Activated T-cell treated with anti-CD3 and anti-CD28 coated beads, Interleukin-2, amount 50 U/mL, for 72 hours (primary cell): ENCODE measurements at places on chromosomes 3 and 15. TPM values are rescaled to one million over a fixed set of nuclear protein-coding genes. Genes with fewer than 3 reads are reported as not detected.

CLSTN2 gene
- total RNA-seq: not detected

HYAL3 gene
- 6.7 TPM for total RNA-seq

EPHA3 gene
- 0.35 TPM for total RNA-seq

DUOX1 gene
- 0.34 TPM for total RNA-seq

DNA sequence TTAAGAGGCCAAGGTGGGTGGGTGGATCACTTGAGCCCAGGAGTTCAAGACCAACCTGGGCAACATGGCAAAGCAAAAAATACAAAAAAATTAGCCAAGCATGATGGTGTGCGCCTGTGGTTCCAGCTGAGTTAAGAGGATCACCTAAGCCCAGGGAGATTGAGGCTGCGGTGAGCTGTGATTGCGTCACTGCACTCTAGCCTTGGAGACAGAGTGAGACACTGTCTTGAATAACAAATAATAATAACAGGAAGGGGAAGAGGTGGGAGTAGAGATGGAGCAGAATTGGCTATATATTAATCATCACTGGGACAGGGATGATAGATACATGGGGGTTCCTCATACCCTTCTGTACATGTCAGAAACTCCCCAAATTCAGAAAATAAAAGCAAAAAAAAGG, 23.8 kb upstream of the NMB start:
- H3K36me3 ChIP-seq: peaks cover 18% of the 10 kb centered on the region
- peak overlapping the region; percentile 36 for H3K4me3 ChIP-seq
- peak overlapping the region; percentile 65 for H3K27ac ChIP-seq
- peak; percentile 28 for DNase-seq

DNA sequence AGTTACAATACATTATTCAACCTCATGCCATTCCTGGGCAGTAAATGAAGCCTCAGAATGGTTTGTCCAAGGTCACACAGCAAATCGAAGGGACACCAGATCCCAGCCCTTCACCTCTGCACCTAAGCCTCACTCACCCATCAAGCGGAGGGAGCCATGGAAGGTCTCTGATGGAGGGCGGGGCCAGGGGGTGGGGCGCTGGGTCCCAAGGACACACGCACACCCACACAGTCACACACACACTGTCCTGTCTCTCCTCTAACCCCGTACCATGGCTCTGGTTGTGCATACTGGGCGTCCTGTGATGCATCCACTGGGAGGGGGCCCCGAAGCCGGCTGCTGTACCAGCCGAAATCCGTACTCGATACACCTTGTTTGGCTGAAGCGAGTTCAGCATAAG, 15.3 kb upstream of the IGDCC3 start:
- H3K27me3 ChIP-seq: peaks cover 52% of the 10 kb centered on the region
- peaks cover 11% of the 10 kb centered on the region for H3K4me1 ChIP-seq
- no peak overlapping the region for H3K4me3 ChIP-seq
- no peaks in the 10 kb centered on the region for H3K36me3 ChIP-seq
- H3K27ac ChIP-seq: no peak overlapping the region

GRCh38 chr3:113285226-113285625, 73.9 kb downstream of the BOC start:
- H3K4me1 ChIP-seq: peaks cover 9% of the 10 kb centered on the region
- no peak for DNase-seq
- H3K27me3 ChIP-seq: no peaks in the 10 kb centered on the region
- no peak overlapping the region for H3K27ac ChIP-seq

GRCh38 chr3:157572559-157573270, 69.5 kb upstream of the VEPH1 start:
- DNase-seq: peak; percentile 49
- no peak overlapping the region for H3K4me3 ChIP-seq
- no peaks in the 10 kb centered on the region for H3K4me1 ChIP-seq
- H3K36me3 ChIP-seq: no peaks in the 10 kb centered on the region
- H3K27me3 ChIP-seq: peaks cover 7% of the 10 kb centered on the region

DNA sequence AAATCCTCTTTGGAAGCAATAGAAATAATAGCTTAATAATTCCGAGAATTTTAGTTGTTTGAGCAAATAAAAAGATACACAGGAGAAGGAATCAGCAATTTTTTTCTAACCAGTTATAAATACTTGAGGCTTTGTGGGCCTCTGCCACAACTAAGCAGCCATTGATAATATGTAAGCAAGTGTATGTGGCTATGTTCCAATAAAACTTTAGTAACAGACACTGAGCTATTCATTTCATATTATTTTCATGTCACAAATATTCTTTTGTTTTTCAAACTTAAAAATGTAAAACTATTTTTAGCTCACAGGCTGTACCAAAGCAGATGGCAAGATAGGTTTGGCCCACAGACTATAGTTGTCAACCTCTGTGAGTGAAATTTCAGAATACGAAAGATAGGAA, 85.7 kb downstream of the MSL2 start:
- no peak for DNase-seq
- H3K4me3 ChIP-seq: no peak overlapping the region
- H3K4me1 ChIP-seq: peaks cover 16% of the 10 kb centered on the region
- H3K36me3 ChIP-seq: no peaks in the 10 kb centered on the region
- peaks cover 9% of the 10 kb centered on the region for H3K27me3 ChIP-seq

DNA sequence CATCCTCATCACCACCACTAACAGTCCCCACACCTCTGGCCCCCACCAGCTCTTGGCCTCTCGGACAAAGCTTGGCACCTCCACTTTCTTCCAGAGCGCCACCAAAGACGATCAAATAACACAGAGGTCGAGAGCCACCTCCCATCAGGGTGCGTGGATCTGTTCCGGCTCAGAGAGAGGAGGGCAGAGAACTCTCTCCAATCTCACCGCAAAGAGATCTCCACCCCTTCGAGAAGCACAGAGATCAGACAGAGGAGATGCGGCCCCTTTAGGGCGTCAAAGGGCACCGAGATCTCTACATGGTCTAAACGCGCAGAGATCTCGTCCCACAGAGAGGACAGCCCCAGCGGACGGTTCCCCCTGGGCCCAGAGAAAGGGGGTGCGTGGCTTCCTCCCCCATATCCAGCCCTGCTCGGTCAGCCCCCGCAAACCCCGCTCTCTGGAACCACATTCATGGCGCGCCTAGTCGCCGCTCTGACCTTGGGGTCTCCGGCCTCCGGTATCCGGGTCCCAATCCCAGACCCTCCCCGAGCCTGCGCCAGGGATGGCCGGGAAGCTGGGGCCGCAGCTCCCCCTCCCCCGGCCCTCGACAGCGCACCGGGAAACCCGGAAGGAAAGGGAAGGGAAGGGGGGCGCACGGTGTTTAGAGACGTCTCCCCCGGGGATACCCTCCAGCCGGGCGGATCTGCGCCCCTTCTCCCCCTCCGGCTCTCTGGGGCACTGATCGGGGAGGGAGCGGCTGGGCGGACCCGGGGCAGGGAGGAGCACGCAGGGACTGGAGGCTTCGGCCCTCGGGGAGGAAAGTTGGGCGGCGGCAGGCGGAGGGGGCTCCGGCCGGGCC, 608 bp downstream of the SCN5A start:
- H3K27ac ChIP-seq: no peak overlapping the region
- H3K27me3 ChIP-seq: peaks cover 15% of the 10 kb centered on the region
- DNase-seq: no peak
- H3K36me3 ChIP-seq: no peaks in the 10 kb centered on the region
- H3K4me3 ChIP-seq: peak overlapping the region; percentile 79

DNA sequence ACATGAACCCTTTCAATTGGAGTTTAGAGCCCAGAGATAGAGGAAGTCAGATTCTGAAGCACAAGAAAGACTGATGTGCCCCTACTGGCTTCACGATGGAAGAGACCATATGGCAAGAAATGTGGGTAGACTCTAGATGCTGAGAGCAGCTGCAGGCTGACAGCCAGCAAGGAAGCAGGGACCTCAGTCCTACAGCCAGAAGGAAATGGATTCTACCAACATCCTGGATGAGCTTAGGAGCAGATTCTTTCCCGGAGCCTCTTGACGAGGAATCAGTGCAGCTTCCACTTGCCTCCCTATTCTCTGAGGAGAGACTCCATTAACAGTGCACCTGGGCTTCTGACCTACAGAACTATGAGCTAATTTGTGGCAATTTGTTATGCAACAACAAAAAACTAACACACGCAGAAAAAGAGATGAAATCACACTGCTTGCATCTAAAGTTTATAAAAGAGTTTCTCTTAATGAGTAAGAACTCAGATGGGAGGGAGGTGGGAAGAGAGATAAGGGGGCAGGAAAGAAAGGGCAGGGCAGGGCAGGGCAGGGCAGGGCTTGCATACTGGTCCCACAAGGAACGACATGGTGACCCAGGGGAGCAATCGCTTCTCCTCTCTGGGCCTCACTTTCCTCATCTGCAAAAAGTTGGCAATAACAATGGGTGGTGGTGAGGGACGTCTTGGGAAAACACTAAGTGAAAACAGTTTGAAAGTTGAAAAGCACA, 440.9 kb downstream of the FOXP1 start:
- H3K36me3 ChIP-seq: peaks cover 10% of the 10 kb centered on the region
- no peak for DNase-seq
- H3K27ac ChIP-seq: no peak overlapping the region
- no peaks in the 10 kb centered on the region for H3K27me3 ChIP-seq

DNA sequence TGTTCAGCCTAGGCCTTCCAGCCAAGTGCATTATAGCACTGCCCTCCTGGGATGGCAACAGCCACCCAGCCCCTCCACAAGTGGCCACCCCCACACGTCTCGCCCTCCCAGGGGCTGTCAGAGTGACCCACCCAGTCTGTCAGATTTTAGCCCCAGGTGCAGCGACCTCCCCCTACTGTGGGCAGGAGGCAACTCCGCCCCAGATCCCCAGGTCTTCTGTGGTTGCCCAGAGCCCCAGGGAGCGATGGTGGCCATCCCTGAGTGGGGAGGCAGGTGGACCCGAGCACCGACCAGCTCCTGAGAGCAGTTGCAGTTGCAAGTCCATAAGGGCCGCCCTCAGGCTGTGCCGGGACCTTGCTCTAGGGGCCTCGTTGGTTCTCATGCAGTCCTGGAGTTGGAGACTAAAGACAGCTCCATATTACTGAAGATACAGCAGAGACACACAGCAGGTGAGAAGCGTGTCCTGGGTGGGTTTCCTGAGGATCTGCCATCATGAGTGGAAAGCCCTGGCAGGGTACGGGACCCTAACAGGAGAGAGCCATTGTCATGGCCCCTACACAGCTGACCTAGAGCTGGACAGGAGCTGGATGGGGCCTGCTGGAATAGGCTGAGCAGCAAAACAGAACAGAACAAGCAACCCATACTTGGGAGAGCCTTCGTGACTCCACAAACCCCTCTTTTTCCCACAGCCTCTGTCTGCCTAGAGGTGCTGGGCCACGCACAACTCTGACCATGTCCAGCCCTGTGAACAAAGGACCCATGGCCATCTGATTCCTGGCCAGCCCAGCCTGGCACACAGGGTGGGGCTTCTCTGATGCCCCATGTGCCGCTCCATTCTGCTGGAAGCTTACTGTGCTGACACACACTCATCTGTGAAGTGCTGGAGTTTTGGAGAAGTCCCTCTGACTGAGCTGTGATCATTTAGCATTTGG, 110.3 kb upstream of the ALDH1A3 start:
- no peaks in the 10 kb centered on the region for H3K36me3 ChIP-seq
- H3K27me3 ChIP-seq: peaks cover 13% of the 10 kb centered on the region
- no peaks in the 10 kb centered on the region for H3K4me1 ChIP-seq
- no peak overlapping the region for H3K27ac ChIP-seq

DNA sequence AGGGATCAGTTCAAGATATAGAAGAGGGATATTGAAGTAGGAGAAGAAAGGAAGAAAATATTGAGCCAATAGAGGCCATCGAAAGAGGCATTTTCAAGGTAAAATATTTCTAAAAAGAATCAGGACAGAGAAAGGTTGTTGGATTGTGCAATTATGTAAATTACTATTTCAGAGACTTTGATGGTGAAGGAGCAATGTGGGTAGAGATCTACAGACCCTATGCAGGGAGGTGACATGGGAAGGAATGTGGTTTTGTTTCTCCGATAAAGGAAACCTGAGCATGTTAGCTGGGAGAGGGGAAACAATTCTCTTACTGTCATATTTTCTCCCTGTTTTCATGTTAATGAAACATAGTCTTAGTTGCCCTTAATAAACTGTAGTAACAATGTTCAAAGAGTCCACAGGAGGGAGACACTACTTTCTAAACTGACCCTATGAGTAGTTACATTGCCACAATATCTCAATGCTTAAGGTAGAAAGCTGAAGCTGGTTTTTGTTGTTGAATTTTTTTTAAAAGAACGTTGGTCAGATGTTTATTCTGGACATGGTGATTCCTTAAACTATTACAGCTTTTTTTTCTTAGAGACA, 133.3 kb downstream of the GRM7 start:
- DNase-seq: no peak
- H3K36me3 ChIP-seq: peaks cover 5% of the 10 kb centered on the region
- H3K4me1 ChIP-seq: no peaks in the 10 kb centered on the region
- H3K27ac ChIP-seq: no peak overlapping the region
- no peak overlapping the region for H3K4me3 ChIP-seq
- no peaks in the 10 kb centered on the region for H3K27me3 ChIP-seq

DNA sequence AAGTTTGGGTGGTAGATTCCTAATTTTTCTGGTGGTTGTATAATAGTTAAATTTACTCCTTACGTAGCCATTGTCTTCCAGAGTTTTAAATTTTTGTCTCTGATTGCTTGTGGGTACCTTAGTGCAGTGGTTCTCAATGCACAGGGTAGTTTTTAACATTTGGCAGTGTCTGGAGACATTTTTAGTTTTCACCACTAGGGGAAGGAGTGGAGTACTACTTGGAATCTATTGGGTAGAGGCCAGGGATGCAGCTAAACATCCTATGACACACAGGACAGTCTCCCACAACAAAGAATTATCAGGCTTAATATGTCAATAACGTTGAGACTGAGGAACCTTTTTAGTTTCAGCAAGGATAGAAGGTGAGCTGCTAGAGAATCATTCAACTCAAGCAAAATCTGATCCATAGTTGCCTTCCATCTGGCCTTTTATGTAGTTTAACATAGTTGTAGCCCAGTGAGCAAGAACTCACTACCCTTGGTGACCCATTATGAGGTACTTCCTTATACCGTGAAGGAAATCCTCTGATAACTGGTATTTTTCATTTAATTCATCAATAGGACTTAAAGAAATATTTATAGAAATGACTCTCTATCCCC, 8.6 kb upstream of the STX19 start:
- H3K4me1 ChIP-seq: no peaks in the 10 kb centered on the region
- DNase-seq: no peak
- peaks cover under 1% of the 10 kb centered on the region for H3K36me3 ChIP-seq
- no peak overlapping the region for H3K27ac ChIP-seq
- no peak overlapping the region for H3K4me3 ChIP-seq

DNA sequence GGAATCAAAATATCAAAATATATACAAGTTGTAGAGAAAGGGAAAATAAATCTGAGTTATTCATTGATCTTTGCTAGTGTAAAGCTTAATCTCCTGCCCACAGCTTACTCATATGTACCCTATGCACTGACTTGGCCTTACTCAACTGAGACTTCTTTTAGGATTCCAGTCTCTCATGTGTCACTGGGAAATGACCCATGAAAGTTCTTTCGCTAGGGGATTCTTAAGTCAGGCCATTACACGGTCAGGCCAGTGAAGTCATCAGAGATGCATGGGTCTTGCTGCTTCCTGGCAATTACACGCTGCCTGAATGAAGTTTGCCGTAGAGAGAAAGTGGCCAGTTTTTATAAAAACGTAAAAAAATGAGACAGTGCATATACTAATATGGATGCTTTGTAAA, 20.7 kb upstream of the LPP start:
- H3K4me3 ChIP-seq: peak overlapping the region; percentile 19
- no peaks in the 10 kb centered on the region for H3K27me3 ChIP-seq
- no peak for DNase-seq
- no peaks in the 10 kb centered on the region for H3K36me3 ChIP-seq
- H3K4me1 ChIP-seq: peaks cover 20% of the 10 kb centered on the region

GRCh38 chr15:86445579-86446252, 366.0 kb downstream of the AGBL1 start:
- no peaks in the 10 kb centered on the region for H3K36me3 ChIP-seq
- DNase-seq: no peak
- H3K27ac ChIP-seq: no peak overlapping the region

- DNase-seq: no peak
- no peak overlapping the region for H3K4me3 ChIP-seq
- peaks cover 13% of the 10 kb centered on the region for H3K27me3 ChIP-seq
- H3K36me3 ChIP-seq: no peaks in the 10 kb centered on the region
- no peaks in the 10 kb centered on the region for H3K4me1 ChIP-seq
These were observed 87.1 kb downstream of the WNT7A start for GRCh38 chr3:13792512-13793371.
